ENCODE measurements at places on chromosomes 7 and 10.
A peak's percentile ranks its signal among the peaks of the same experiment; 100 is the strongest.

DNA sequence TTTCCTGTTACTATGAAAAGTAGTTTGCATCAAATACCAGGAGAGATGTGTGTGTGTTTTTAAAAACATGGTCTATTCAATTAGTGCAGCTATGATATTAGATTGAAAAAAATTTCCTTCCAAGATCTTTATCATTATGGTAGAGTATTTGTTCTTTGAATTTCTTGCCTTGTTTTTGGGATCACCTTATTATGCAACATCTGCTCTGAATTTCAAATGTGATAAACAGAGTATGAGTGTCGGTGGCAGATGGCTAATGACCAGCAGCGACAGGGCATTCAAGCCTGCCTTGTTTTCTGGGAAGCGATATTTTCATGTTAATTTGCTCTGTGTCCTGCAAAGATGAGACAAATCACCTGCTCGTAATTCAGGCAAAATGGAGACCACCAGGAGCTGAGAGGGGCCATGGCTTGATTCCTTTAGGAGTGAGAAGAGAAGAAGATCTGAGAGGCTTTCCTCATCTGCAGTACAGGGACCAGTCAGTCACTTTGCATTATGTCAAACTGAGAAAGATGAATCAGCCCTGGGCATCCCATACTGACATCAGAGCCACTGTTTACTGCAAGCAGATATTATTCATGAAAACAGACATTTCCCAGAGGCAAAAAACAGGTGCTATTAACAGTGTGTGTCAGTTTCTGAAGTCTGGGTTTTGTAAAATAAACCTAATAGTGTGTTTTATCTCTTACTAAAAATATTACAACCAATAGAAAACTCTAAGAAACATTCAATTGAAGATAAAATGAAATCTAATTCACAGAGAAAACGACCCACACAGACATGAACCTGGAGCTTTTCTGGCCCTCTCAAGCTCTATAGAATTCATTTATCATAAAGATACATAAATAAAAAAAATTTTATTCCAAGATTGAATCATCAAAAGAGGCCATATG is 67.6 kb downstream of the CDK6 start:
- peak; percentile 47 for DNase-seq

- DNase-seq: no peak
These were observed 6.0 kb downstream of the SKIDA1 start for GRCh38 chr10:21519397-21519933.

- no peak for DNase-seq
These were observed 151.6 kb downstream of the KIAA1217 start for GRCh38 chr10:24360282-24361127.

DNA sequence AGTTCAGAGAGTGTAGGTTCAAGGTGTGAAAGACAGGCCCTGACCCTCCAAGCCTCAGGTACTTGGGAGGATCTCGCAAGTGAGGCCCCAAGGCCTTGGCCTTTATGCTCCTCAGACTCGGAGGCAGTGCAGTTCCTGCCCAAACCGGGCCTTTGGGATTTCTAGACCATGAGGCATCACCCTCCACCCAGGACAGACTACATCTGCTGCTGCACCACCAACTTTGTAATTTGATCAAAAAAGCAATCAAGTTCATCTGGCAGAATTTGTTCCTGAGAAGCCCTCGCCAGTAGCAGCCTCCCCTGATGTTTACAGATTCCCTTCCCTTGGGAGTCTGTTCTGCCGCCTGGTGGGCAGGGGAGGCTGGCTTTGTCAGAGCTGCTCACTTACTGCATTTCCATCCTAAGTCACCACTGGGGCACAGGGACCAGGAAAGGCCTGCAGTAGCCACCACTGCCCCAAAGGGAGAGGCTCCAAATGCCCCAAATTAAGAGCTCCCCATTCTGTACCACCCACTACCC is 2.1 kb downstream of the CAMK2G start:
- no peak for DNase-seq

DNA sequence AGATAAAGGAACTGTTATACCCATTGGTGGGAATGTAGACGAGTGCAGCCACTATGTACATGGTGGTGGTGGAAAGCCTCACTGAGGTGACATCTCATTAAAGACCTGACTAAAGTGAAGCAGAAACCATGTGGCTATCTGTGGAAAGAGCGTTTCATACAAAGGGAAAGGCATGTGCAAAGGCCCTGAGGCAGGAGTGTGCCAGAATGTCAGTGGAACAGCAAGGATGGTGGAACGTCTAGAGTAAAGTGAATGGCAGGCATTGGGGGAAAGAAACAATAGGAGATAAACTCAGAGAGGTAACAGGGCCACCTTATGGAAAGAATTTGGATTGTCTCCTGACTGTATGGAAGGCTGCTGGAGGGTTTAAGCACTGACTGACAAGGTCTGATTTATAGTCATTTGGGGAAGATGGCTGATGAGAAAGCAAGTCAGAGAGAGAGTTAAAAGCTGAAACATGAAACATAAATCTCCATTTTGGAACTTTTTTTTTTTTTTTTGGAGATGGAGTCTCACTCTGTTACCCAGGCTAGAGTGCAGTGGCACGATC is 245.7 kb downstream of the STK31 start:
- DNase-seq: no peak

- DNase-seq: no peak
These were observed 43.3 kb downstream of the BRI3 start for GRCh38 chr7:98324782-98325181.

GRCh38 chr7:47602272-47603004 is 20.5 kb upstream of the TNS3 start:
- DNase-seq: no peak

DNA sequence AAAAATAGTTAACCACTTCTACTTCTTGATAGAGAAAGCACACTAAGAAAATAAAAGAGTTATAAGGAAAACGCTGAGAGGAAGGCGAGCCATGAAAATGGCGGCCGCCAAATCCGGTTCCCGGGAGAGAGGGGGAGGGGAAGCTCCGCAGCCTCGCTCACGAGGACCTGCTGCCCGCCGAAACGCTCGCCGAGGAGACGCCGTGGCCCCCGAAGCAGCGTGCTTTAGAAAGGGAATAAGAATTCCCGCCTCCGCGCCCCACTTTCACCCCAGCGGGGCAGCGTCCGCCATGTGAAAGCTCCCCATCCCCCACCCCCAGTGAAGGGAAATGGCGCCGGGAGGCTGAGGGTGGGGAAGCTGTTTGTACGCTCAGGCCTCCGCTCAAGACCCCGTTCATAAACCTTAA is 505 bp downstream of the HNRNPA2B1 start:
- DNase-seq: no peak

- DNase-seq: no peak
These were observed 620.2 kb downstream of the ANKRD7 start for GRCh38 chr7:118844748-118845147.

- DNase-seq: no peak
These were observed 201.7 kb downstream of the BUB3 start for GRCh38 chr10:123355748-123356481.

DNA sequence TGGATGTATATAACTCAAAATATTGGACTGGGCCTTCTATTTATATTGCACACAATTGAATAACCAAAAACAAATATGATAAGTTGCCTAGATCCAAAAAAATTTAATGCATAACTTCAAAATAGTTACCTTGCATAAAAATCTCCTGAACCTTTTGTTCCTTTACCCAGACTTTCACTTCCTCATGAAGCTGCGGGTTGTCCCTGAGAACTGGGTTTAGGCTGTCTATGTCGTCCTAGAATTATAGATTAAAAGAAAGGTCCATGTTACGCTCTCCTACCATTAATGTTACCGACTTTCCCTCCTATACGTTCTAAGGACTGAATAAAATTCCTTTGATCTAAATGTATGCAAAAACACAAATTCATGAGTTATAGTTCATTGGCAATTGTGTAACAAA is 86.6 kb downstream of the NRBF2 start:
- no peak for DNase-seq

GRCh38 chr7:41096917-41097316 is 606.0 kb downstream of the INHBA start:
- no peak for DNase-seq

DNA sequence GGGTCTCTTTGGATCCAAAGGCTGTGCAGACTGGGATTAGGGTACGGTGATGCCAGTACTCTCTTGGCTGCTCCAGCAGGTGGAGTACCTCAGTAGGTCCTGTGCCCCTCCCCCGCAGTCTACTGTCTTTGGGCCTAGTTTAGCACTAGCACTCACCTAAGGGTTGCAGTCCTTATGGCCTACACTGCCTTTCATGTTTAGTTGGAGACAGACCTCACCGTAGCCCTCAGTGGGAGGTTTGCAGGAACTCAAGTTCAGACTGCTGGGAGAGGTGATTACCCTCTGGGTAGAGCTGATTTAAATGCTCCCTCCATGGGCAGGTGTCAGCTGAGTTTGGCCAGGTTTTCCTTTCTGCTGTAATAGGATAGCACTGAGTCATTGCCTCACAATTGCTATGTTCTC is 210.8 kb upstream of the TMEM196 start:
- DNase-seq: no peak

DNA sequence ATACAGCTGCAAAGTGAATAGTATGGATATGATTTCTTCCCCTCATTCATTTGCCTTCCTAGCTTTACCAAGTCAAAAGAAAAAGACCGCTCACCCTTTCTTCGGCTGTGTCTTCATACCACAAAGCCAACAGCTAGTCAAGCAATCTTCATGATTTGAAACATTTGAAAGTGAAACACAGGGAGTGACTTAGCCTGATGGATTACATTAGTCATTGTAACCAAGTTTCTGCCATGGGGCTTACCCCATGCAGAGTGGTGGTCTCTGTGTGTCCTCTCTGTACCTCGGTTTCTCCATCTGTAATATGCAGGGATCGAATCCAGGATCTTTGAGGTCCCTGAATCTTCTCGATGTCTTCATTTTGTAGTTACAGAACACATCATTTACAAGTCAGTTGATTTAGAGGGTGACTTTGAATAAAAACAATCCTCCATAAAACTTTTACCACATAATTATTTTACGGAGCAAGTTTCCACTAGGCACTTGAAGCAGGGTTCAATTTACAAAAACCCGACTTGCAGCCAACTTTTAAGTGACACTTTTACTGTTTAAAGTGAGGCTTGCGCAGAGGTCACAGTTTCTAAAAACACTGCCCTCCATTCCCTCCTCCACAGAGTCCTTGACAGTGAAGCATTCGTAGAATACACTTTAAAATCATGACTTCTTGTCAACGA is 2.2 kb upstream of the LGI1 start:
- DNase-seq: no peak

- DNase-seq: no peak
These were observed 63.1 kb upstream of the CACNA2D1 start for GRCh38 chr7:82506702-82507101.

DNA sequence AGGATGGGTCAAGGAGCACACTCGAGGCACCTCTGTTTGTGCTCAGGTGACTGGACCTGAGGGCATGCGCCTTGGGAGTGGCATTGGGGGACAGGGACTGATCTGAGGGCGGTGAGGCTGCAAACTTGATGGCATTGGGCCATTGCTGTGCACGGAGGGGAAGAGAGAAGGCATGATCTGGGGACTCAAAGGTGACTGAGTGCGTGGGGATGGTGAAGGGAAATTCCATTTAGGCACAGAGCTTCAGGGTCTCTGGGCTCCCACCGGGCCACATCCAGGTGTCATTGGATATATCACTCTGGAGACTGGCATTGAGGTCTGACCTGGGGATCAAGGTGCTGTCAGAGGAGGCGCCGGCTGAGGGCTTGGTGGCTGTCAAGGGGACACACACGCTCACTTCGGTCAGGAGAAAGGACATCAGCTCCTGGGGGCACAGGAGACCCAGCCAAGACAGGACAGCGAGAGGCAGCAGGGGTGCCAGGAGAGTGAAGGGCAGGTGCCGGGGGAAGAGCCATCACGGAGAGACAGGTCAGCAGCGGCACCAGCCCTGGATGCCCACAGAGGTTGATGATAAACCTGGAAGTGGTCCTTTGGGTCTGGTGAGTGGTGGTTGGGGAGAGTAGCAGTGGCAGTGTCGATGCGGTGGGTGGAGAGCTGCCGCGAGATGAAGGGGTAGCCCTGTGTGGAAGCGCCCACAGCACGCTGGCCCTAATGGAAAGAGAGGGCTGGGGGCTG is 5.5 kb downstream of the ADCK2 start:
- no peak for DNase-seq

- DNase-seq: no peak
These were observed 595.5 kb downstream of the INHBA start for GRCh38 chr7:41107330-41107937.

DNA sequence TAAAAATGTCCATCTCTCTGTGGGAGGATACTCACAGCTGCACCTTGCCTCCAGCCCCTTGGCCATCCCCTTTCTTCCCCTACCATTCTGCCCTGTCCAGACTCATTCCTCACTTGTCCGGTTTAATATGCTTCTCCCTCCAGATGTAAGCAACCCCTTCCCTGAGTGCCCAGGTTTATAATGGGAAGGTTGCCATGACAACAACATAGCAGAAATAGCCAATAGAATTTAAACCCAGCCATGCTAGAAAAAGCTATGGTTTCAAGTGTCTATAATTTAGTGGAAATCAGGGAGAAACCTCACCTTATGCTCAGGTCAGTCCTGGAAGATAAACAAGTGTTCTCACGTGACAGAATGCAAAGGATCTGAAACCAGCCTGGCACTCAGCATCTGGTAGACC is 196.0 kb upstream of the FZD8 start:
- no peak for DNase-seq
